Activated CD4-positive, alpha-beta T cell treated with anti-CD3 and anti-CD28 coated beads for 4 hours (primary cell): ENCODE measurements at places on chromosomes 2 and 18.
A peak's percentile ranks its signal among the peaks of the same experiment; 100 is the strongest.

GRCh38 chr2:240024766-240025165 is 376 bp downstream of the NDUFA10 start:
- no peak for DNase-seq

- DNase-seq: no peak
These were observed 50.6 kb upstream of the PTPRM start for GRCh38 chr18:7516266-7517117.

DNA sequence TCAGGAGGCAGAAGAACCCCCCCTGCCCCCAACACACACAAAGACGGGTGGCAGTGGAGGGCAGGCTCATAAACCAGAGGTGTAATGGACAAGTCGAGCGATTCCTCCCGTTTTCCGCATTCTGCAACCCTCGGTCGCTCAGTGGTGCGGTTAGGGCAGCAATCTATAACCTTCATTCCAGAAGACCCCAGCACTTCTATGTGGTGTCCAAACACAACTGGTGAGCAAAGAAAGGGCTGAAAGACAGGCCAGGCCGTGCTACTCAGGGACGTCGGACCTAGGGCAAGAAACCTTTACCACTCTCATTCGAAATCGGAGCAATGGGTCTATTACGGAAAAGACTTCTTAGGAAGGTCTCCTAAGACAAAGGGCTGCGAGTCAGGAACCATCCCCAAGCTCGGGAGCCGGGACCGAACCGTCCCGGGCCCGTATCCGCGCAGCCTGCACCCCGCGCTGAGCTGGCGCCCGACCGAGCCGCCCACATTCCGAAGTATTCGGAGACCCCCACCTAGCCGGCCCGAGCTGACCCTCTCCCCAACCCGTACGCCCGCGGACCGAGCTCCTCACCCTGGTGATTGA is 568 bp downstream of the ARL5A start:
- peak; percentile 14 for DNase-seq

DNA sequence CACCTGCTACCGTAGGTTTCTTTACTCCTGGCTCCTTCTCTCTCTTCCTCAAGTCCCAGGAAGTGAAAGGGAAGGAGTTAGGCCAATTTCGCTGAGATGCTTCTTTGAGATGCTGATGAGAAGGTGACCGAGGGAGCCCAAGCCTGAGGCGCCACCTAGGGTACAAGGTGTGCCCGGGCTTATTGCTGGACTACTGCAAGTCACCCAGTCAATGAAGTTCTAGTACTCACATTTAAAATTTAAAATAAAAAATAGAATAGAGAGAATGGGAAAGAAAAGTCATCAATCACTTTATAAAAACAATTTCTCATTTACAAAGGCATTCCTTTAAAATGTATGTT is 45.3 kb downstream of the ACAA2 start:
- no peak for DNase-seq

DNA sequence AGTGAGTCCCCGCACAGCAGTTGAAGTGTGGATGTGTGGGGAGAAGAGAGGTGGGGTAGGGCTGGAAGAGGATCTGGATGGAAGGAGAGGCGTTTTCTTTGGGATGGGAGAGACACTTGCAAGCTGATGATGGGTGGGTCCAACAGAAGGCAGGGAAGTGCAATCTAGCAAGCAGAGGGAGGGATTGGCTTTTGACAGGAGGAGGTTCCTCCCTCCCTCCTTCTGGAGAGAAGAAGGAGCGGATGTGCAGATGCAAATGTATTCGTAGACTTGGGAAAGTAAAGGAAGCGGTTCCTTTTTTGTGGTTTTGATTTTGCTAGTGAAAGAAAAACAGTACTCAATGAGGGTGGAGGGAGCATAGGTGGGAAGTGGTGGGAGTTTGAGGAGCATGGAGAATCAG is 48.9 kb downstream of the LAMA3 start:
- DNase-seq: no peak

DNA sequence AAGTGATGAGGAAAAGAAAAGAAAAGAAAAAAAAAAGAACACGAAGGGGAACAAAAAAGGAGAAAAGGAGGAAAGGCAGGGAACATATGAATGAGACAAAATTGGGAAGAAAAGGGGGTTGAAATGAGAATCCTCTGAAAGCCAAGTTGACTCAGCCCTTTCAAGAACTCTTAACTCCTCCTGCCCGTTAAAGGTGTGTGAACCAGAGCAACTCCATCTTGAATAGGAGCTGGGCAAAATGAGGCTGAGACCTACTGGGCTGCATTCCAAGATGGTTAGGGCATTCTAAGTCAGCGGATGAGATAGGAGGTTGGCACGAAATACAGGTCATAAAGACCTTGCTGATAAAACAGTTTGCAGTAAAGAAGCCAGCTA is 4.0 kb upstream of the POLE4 start:
- no peak for DNase-seq

DNA sequence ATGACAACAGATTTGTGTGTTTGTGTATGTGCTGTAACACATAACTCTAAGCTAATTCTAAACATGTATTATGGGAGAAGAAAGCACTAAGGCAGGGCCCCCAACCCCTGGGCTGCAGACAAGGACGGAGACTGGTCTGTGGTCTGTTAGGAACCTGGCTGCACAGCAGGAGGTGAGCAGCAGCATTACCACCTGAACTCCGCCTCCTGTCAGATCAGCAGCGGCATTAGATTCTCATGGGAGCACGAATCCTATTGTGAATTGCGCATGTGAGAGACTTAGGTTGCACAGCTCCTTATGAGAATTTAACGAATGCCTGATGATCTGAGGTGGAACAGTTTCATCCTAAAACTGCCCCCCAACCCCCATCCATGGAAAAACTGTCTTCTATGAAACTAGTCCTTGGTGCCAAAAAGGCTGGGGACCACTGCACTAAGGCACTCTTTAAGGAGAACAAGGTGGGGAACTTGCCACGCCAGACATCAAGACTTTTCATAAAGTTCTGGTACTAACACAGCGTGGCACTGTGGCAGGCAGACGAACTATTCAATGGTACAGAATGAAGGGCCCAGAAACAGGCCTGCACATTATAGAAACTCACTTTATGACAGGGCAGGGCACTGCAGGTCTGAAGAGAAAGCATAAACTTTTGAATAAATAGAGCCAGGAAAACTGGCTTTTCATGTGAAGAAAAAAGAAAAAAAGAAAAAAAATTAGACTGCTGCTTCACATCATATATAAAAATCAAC is 14.0 kb downstream of the REEP1 start:
- no peak for DNase-seq

DNA sequence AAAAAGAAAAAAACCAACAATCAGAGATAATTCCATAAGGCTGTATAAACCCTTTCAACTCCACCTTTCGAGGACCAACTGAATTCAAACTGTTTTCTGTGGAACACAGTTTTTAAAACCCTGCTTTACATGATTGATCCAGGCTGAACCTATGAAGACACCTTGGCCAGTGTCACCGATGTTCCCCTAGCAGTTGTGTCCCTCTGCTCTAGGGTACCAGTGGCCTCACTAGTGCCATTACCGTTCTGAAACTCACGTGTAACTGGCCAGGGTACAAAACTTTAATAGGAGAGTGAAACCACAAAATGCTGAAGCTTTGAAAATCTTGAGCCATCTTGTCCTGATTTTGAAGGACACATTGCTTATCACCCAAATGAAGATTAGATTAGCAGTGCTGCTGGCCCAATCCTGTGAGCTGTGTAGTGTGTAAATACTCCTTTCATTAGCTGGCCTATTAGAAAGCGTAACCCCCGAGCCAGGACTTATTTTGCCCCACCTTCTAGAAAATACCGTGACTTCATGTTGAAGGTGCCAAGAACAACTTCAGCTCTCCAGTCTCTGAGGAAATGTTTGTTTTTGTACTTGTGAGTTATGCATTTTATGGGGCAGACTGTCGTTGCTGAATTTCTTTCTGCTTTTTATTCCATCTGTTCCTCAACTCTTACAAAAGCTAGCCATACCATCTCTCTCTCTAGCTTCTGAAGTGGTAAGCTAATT is 147.8 kb upstream of the MAP3K20 start:
- DNase-seq: no peak

- no peak for DNase-seq
These were observed 25.2 kb downstream of the FAM228A start for GRCh38 chr2:24199968-24200590.
